ENCODE measurements at places on chromosomes 2 and 18. TPM values are rescaled to one million over a fixed set of nuclear protein-coding genes. Genes with fewer than 3 reads are reported as not detected.

Gene AQP12B
- total RNA-seq: not detected

Gene TDRD15
- not detected for total RNA-seq

Gene SPATA3
- not detected for total RNA-seq

DNA sequence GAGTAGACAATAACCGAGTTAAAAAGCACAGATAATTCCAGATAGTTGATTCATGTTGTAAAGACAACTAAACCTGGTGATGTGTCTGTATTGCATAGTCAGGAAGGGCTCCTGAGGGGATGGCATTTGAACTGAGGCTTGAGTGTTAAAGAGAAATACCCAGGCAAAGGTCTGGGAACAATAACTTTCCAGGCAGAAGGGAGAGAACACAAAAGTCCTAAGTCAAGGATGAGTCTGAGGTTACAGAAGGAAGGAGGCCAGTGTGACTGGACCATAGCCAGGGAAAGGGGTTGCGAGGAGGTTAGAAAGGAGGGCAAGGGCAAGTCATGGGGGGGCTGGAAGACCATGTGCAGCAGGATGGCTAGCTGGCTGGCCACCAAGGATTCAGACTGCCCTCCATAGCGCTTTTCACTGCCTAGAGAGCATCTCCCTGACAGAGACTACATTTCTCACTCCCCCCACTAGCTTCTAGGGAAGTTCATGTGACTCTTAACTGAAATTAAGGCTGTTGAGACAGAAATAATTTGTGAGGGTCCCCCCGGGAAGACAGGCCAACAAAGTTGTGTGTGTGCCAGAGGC, 135.5 kb upstream of the CREB1 start:
- no peaks in the 10 kb centered on the region for H3K36me3 ChIP-seq
- no peak overlapping the region for H3K4me3 ChIP-seq
- no peak overlapping the region for H3K27ac ChIP-seq
- DNase-seq: no peak
- H3K4me1 ChIP-seq: no peaks in the 10 kb centered on the region

DNA sequence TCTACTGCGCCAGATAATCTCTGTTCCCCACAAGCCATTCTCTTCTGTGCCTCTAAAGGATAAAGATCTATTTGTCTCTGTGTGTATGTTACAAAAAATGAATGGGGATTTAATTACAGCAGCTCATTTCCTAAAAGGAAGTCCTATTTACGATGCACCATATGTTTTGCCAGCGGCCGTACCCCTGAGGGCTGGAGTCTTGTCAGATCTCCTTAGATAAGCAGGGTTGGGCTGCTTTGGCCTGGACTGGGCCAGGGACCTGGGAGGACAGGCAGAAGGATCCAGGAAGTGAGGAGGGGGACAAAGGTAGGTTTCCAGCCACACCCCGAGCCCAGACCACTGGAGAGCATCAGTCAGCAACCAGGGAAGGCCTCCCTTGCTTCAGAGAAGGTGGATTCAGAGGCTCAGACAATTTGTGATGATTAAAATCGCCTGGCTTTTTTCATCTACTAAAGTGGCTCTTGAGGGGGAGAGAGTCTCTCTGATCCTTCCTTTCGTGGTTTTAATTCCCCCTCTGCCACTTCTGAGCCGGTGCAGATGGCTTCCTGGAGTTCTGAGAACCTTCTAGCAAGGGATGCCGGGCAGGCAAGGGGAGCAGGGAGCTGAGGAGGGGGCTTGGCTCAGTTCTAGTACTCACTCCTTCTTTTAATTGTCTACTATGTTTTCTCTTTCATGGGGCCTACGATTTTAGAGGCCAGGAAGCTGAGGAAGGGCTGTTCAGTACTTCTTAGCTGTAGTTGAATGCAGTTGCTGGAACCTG, 42.1 kb downstream of the MYCN start:
- no peaks in the 10 kb centered on the region for H3K4me1 ChIP-seq
- DNase-seq: no peak
- no peaks in the 10 kb centered on the region for H3K27me3 ChIP-seq
- no peak overlapping the region for H3K27ac ChIP-seq
- H3K4me3 ChIP-seq: no peak overlapping the region

GRCh38 chr2:30915486-30915885, 108.2 kb upstream of the CAPN13 start:
- no peak overlapping the region for H3K27ac ChIP-seq
- no peaks in the 10 kb centered on the region for H3K27me3 ChIP-seq
- no peak overlapping the region for H3K4me3 ChIP-seq
- no peaks in the 10 kb centered on the region for H3K4me1 ChIP-seq
- H3K36me3 ChIP-seq: no peaks in the 10 kb centered on the region

- H3K36me3 ChIP-seq: no peaks in the 10 kb centered on the region
- H3K27ac ChIP-seq: no peak overlapping the region
- H3K4me3 ChIP-seq: no peak overlapping the region
- DNase-seq: no peak
- no peaks in the 10 kb centered on the region for H3K27me3 ChIP-seq
Measured at GRCh38 chr2:171274757-171275156, 114.1 kb upstream of the TLK1 start.

GRCh38 chr2:234958311-234958710, 6.5 kb downstream of the SH3BP4 start:
- H3K27me3 ChIP-seq: no peaks in the 10 kb centered on the region
- no peaks in the 10 kb centered on the region for H3K36me3 ChIP-seq
- no peak overlapping the region for H3K4me3 ChIP-seq

DNA sequence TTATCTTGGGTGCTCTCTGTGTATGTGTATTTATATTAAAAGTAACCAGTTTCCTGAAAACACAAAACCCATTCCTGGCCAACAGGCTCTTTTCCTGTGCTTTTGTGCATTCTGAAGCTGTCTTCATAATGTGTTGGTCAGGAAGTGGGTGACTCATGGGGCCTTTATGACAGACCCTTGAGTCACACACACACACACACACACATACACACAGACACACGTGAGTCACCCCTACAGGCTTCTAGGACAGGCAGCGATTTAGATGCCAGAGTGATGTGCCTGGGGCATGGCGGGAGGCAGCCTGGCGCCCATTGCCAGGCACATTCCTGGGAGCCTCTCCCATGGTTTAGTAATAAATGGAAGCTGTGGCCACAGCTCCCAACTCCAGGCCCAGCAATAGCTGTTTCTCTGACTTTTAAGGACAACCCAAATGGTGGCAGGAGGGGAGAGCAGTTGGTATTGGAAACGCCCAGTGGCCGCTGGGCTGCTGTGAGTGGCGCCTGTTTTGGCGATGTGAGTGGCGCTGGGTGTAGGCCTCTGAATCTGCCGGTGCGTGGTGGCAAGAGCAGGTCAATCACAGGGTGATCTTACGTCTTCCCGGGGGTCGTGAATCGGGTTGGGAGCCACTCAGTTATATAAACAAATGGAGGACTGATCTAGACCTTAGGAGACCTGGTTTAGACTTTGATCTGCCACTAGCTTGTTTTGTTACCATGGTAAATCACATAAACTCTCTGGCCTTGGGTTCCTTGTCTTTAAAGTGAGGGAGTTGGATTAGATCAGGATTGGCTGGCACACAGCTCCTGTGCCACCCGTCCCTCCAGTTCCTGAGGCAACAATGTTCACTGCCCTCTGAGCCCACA, 150.7 kb upstream of the DLX2 start:
- no peak overlapping the region for H3K4me3 ChIP-seq
- DNase-seq: peak; percentile 46
- H3K27me3 ChIP-seq: no peaks in the 10 kb centered on the region
- H3K36me3 ChIP-seq: no peaks in the 10 kb centered on the region
- peak overlapping the region; percentile 63 for H3K27ac ChIP-seq

- H3K4me3 ChIP-seq: no peak overlapping the region
- no peaks in the 10 kb centered on the region for H3K4me1 ChIP-seq
- peaks cover 6% of the 10 kb centered on the region for H3K27me3 ChIP-seq
Measured at GRCh38 chr18:50424877-50425690, 50.2 kb downstream of the SKA1 start.

Data from left lung (tissue), 14 donors.